ENCODE measurements at places on chromosomes 11 and 22.

- no peak for DNase-seq
Observed at GRCh38 chr11:71146846-71147245, 105.5 kb downstream of the SHANK2 start.

DNA sequence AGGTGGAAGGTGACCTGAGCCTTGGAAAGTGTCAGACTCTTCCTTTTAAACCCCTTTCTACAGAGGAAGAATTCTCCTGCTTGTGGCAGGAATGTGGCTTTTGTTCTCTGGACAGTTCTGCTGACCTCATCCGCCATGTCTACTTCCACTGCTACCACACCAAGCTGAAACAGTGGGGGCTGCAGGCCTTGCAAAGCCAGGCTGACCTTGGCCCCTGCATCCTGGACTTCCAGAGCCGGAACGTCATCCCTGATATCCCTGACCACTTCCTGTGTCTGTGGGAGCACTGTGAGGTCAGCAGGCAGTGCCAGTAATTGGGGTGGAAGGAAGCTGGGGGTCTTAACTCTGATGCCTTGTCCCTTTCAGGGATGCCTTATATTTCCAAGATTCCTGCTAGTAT lies 9.3 kb downstream of the HINFP start:
- peak; percentile 83 for DNase-seq

DNA sequence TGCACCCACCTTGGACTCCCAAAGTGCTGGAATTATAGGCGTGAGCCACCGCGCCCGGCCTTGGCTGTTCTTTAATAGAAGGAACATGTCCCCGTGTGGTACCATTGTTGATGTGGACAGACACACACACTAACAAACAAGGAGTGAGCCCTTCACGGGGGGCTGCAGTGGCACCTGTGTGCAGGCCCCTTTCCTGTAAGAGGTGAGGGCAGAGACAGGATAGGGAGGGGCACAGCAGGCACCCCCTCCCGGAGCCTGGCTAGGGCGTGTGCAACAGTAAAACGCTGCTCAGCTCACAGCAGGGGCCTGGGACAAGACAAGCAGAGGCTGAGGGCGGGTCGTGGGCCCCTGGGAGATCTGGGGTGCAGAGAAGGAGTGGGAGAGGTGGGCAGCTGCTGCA lies 37.8 kb downstream of the GRIK4 start:
- no peak for DNase-seq

DNA sequence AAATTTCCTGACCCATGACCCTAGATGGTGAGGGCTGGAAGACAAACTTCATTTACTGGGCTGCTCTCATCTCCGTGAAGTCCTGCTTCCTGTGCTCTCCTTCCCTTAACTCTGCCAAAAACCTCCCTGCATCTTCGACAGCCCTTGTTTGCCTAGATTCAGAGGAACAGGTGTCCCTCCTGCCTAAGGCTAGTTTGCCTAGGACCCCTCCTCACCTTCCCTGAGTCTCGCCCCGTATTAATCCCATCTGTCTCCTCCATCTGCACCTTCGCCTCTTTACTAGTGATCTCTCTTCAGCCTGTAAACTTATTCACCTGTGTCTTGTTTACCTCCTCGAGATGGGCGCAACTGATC lies 33.1 kb downstream of the EIF3F start:
- DNase-seq: no peak

DNA sequence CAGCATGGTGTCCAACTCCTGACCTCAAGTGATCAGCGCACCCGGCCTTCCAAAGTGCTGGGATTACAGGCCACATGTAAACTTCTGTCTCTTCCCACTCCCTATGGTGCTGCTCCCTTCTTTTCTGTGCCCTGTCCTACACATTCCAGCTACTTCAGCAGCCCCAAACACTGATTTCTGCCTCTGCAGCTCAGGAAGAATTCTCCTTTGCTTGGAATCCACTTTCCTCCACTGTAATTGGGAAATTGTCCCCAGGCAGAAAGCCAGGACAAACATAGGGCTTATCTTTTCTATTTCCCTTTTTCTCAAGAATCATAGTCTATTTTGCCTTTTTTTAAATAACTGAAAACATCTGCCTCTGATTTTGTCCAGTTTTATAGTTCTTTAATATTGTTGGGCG lies 21.3 kb upstream of the DRG1 start:
- no peak for DNase-seq

DNA sequence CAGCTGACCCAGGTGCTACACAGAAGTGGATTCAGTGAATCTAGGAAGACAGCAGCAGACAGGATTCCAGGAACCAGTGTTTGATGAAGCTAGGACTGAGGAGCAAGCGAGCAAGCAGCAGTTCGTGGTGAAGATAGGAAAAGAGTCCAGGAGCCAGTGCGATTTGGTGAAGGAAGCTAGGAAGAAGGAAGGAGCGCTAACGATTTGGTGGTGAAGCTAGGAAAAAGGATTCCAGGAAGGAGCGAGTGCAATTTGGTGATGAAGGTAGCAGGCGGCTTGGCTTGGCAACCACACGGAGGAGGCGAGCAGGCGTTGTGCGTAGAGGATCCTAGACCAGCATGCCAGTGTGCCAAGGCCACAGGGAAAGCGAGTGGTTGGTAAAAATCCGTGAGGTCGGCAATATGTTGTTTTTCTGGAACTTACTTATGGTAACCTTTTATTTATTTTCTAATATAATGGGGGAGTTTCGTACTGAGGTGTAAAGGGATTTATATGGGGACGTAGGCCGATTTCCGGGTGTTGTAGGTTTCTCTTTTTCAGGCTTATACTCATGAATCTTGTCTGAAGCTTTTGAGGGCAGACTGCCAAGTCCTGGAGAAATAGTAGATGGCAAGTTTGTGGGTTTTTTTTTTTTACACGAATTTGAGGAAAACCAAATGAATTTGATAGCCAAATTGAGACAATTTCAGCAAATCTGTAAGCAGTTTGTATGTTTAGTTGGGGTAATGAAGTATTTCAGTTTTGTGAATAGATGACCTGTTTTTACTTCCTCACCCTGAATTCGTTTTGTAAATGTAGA lies 1.7 kb downstream of the MALAT1 start:
- DNase-seq: peak; percentile 52

- no peak for DNase-seq
Observed at GRCh38 chr11:36377759-36378564, 81.9 kb downstream of the PRR5L start.
